Activated CD4-positive, alpha-beta T cell treated with anti-CD3 and anti-CD28 coated beads, Interleukin-2, amount 50 U/mL, for 16 hours (primary cell): ENCODE measurements at places on chromosomes 4 and X.

DNA sequence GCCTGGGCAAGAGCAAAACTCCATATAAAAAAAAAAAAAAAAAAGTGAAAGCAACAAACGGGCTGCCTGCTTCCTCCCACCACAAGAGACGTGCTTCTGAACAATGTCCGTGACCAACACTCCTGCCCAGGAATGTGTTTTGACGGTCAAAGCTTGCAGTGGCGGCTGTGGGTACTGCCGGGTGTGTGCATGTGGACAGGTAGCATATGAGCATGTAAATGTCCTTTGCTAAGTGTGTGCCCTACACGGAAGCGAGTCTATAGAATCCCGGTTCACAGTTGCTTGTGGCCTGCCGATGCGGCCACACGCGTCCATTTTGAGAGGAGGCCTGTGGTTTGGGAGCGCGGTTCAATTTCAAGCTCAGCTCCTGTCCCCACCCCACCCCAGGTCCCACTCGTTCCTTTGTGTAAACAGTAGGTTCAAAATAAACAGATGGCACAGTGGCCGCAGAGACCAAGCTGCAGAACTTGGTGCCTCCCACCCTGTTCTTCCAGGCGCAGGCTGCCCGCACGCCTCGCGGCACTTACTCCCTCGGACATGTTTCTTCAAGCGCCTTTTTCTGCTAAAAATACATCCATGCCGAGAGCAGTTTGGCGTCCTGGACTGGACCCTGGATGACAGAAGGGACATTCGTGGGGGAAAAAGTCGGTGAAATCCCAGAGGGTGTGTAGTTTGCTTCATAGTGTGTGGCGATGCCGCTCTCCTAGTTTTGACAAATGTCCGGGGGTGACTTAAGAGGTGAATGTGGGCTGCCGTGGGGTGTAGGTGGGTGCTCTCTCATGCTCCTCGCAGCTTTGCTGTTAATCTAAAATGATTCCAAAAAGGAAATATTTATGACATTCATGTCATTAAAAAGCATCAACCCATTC is 11.5 kb upstream of the NKX1-1 start:
- no peak for DNase-seq

GRCh38 chr4:16775411-16776154 is 122.9 kb downstream of the LDB2 start:
- no peak for DNase-seq

GRCh38 chr4:13907255-13907751 is 279.8 kb upstream of the BOD1L1 start:
- DNase-seq = no peak

GRCh38 chr4:7868892-7869471 is 70.7 kb downstream of the AFAP1 start:
- DNase-seq = no peak

GRCh38 chr4:10077483-10078335 is 38.9 kb downstream of the WDR1 start:
- no peak for DNase-seq

- no peak for DNase-seq
Observed at GRCh38 chr4:147760176-147760575, 28.3 kb downstream of the ARHGAP10 start.

- no peak for DNase-seq
Observed at GRCh38 chr4:53088152-53088551, 226.0 kb downstream of the RASL11B start.

GRCh38 chrX:118718737-118719136 is 8.7 kb upstream of the IL13RA1 start:
- no peak for DNase-seq

DNA sequence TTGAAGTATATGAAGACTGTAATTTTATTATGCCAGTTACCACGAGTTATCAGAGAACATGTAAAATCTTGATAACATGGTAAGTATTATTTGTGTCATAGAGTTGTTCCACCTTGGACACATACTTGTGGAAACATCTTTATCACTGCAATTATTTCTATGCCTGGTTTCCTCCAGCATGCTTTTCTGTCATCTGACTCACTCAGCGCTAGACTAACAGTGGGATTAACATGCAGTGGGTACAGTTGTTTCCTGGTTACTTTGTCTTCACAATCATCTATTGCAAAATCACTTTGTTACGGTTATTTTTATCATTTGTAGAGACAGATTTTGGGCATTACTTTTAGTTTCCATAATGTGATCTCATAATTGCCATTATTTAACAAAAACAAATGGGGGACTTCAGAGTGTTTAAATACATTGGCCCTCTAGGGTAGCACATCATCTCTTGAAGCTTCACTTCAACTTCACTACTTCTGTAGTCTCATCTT is at the start of gene STATH:
Gene STATH (plus strand): TSS at position 441 of the 491 bp plus-strand sequence. CDS start 2,472 bp downstream, outside the sequence.
- no peak for DNase-seq
